ENCODE measurements at places on chromosomes 4 and X. TPM values are rescaled to one million over a fixed set of nuclear protein-coding genes. Genes with fewer than 3 reads are reported as not detected.

GRCh38 chr4:143441109-143441508, 72.4 kb upstream of the SMARCA5 start:
- DNase-seq = no peak
- H3K27me3 ChIP-seq = no peaks in the 10 kb centered on the region
- no peak overlapping the region for H3K4me3 ChIP-seq
- peaks cover 19% of the 10 kb centered on the region for H3K36me3 ChIP-seq
- H3K27ac ChIP-seq = no peak overlapping the region
- no peaks in the 10 kb centered on the region for H3K4me1 ChIP-seq

GRCh38 chr4:72496119-72496518, 72.9 kb downstream of the ADAMTS3 start:
- H3K27me3 ChIP-seq = no peaks in the 10 kb centered on the region
- H3K4me1 ChIP-seq = no peaks in the 10 kb centered on the region
- no peak for DNase-seq
- H3K27ac ChIP-seq = no peak overlapping the region

GRCh38 chrX:139692908-139693307, 15.1 kb downstream of the MCF2 start:
- no peaks in the 10 kb centered on the region for H3K36me3 ChIP-seq
- no peak for DNase-seq
- no peak overlapping the region for H3K4me3 ChIP-seq
- H3K27me3 ChIP-seq = peaks cover 3% of the 10 kb centered on the region
- H3K27ac ChIP-seq = no peak overlapping the region

Gene NPY2R
- total RNA-seq = 0.28 TPM

Gene SHOX
- total RNA-seq = not detected

Gene TMEM144
- total RNA-seq = 10.0 TPM

Measured in sigmoid colon (tissue), 7 donors.